ENCODE measurements at places on chromosomes 16 and 17.
A peak's percentile ranks its signal among the peaks of the same experiment; 100 is the strongest.

DNA sequence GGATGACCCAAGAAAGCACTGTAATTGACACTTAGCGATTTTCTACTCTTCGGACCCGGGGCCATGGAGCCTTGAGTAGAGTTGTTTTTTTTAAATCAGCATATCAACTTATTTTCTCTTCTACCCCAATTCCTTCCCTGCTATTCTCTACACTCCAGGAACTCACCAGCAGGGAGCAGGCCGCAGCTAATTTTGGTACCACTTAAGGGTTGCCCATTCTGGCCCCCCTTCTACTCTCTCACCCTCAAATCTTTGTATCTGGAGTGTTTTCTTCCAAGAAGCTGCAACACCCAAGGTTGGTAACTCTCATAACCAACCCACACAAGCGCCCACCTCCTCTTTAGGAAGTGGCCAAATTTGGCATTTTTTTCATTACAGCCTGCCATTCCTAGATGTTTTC lies 5.5 kb upstream of the ERAL1 start:
- DNase-seq, result no peak

DNA sequence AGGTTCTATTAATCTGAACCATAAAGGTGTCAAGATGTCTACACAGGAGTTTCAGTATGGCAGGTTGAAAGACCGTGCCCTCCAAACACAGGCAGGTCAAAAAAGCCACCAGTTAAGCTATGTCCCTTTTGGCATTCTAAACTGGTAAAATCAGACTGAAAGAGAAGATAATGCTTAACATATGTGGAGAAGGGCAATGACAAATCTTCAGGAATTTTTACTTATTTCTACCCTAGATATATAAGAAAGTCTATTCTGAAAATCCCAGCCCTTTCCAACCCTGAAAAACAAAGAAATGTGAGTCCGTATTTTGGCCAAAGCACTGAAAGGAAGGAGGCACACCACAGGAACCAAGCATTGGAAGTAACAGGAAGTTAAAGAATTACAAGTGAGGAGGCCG lies 16.5 kb downstream of the AP1G1 start:
- DNase-seq, result no peak

DNA sequence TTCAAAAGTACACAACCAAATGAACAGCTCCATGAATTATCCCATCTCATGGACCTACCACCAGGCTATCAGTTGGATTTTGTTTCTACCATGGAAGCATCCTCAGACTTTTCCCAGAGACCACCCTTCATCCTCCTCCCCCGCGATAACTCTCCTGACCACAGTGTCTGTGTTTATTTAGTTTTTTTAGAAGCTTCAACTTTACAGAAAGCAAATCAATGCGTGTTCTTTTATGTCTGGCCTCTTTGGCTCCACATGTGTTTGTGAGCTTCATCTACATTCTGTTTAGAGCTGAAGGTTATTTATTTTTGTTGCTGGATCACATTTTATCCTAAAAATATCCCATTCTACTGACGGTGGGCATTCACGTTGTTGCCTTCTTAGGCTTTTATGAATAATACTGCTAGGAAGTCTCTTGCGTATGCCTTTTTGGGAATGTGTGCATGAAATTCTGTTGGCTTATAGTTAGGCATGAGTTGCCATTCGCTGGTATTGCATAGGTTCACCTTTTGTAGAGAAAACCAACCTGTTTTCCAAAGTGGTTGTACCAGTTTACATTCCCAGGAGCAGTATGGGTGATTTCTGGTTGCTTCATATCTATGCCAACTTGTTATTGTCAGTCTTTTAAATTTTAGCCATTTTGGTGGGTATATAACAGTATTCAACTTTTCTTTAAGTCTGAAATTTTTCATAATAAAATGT lies 83.0 kb downstream of the CMIP start:
- DNase-seq, result no peak

GRCh38 chr16:7871371-7871770 lies 538.7 kb downstream of the RBFOX1 start:
- DNase-seq, result no peak

- no peak for DNase-seq
Observed at GRCh38 chr16:22353191-22353919, 21.1 kb downstream of the CDR2 start.

GRCh38 chr17:72802726-72803125 lies 289.8 kb downstream of the SLC39A11 start:
- DNase-seq, result no peak

DNA sequence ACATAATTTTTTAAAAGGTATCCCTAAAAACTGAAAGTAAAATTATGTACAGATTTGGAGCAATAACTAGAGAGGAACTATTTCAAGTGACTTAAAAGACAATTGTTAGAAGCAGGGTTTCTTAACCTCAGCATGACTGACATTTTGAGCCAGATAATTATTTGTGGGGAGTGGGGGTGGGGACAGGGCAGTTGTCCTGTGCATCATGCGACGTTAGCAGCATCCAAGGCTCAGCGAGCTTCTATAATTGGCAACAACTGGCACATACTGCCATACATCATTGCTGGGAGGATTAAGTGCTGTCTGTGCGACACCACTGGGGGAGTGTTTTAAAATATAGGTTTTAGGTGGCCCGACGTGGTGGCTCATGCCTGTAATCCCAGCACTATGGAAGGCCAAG lies 27.1 kb downstream of the GABARAPL2 start:
- no peak for DNase-seq

DNA sequence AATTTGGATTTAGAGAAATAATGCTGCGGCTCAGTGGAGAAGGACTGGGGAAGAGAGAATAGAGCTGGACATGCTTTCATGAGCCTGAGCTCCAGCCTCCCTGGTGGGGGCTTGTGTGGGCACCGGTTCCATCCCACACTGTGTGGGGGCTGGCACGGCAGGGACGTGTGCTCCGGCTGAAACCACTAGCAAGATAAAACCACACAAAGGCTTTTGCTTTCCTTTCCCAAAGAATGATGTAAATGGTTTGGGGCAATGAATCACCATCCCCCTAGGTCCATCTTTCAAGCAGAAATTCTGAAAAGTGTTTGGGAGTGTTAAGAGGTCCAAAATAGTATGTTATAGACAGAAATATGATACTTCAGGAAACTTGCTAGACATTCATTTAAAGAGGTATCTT lies 77.0 kb downstream of the CDH11 start:
- DNase-seq, result no peak

GRCh38 chr16:88072571-88073001 lies 121.4 kb downstream of the BANP start:
- no peak for DNase-seq

DNA sequence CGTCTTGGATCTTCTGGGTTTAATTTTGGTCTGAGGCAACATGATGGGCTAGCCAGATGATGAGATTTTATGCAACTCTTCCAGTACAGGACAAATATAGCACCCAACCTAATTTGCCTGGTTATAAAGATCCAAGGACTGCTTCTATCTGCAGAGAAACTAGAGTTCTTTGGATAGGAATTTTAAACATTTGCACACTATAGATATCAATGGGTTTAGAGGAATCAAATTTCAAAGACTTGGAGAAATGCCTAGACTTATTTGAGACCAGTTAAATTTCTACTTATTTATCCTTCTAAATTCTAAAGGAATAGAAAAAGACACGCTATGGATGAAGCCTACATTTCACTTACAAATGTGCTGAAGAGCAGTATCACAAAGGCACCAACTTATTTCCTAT lies 12.6 kb downstream of the PMFBP1 start:
- DNase-seq, result no peak

GRCh38 chr16:29825145-29826044 lies 5.1 kb downstream of the MVP start:
- DNase-seq, result peak; percentile 89

DNA sequence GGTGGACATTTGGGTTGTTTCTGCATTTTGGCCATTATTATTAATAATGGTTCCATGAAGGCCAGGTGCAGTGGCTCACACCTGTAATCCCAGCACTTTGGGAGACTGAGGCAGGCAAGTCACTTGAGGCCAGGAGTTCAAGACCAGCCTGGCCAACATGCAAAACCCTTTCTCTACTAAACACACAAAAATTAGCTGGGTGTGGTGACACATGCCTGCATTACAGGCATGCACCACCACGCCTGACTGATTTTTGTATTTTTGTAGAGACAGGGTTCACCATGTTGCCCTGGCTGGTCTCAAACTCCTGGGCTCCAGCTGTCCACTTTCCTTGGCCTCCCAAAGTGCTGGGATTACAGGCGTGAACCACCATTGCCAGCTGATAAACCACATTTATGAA lies 58.5 kb downstream of the TNFRSF13B start:
- no peak for DNase-seq

- no peak for DNase-seq
Observed at GRCh38 chr16:82078125-82078524, 43.1 kb downstream of the HSD17B2 start.

GRCh38 chr17:59505610-59506276 lies 59.7 kb upstream of the DHX40 start:
- DNase-seq, result no peak

- DNase-seq, result no peak
Observed at GRCh38 chr16:46836534-46837530, 5.9 kb upstream of the C16orf87 start.

- DNase-seq, result no peak
Observed at GRCh38 chr17:19408346-19408710, 2.7 kb upstream of the RNF112 start.

GRCh38 chr16:86626966-86627365 lies 48.6 kb downstream of the FOXL1 start:
- no peak for DNase-seq

GRCh38 chr17:17196776-17197175 lies 9.4 kb downstream of the PLD6 start:
- DNase-seq, result no peak

- DNase-seq, result no peak
Observed at GRCh38 chr17:80647746-80648145, 103.1 kb downstream of the RPTOR start.

DNA sequence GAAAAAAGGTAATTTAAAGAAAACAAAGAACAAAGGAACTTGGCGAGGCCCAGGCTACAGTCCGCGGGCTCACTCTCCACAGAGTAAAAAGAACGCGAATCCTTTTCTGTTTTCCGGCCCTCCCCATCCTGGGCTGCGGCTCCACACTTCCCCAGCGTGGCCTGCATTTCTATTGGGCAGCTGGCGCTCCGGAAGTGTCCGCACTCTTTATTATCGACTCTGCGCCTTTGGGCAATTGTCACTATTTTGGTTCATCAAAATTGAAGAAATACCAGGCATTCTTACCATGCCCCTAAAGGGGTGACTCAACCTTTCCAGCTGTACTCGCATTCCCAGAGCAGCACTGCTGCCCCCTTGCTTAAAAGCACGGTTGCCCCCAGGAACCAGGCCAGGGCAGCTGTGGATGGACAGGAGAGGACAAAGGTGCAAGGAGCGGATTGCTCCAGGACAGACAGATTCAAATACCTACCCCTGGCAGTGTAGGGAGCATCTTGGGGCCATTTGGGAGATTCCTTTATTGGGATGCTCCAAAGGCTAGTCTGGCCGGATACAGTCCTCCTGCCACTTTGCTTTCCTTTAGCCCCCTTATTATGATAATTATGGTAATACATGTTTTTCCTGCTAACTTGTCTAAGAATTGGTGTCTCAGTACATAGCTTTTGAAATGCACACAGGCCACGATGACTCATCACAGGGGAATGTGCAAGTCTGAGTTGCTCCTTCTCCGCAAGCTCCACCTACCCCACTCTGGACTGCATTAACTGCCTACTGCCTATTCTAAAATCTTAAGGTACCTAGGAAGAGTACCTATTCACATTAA lies 985 bp upstream of the SLFN12 start:
- no peak for DNase-seq

DNA sequence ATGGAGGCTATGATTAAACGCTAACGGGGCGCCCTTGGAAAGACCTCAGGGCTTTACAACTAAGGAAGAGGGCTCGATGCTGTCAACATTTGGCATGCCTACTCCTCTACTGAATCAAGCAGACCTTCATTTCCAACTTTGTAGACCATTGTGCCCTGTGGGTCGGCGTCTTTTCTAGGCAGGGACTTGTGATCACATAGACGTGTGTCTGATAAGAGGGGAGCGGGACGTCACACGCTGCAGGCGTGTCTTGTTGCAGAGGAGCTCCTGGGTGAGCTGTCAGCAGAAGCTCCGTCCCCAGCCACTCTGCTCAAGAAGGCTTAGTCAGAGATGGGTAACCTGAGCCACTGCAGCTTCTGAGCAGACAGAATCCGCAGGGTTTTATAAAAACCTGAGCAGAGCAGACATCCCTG lies 2.8 kb downstream of the MAPK8IP3 start:
- DNase-seq, result no peak

DNA sequence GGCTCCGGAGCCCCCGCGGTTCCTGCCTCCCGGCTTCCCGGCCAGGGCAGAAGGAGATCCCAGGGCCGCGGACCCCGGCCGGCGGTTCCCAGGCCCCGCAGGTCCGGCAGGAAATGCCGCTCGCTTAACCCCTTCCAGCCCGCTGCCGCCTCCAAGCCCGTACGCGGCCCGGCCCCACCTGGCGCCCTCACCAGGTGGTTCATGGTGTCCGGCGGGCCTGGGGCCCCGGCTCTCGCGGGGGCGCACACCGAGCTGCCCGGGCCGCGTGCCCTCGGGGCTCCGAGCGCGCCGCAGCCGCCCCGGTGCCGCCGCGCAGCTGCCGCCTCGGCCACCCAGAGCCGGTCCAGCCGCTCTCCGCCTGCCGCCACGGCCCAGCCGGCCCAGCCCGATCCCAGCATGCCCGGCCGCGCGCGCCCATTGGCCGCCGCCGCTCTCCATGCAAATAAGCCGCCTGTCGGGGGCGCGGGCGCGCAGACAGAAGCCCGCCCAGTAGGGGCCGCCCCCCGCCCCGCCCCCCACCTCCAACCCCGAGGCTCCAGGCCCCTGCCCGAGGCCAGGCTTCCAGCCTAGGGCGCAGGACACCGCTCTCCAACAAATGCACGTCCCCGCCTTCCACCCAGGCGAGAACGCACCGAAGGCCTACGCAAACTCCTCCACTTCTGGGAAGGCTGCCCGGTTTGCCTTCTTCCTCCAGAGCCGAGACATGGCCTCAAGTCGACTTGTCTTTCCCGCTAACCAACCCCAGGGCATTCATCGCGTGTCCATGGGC lies at the start of gene BCAR1:
BCAR1 (minus strand) TSS at position 345 of the 769 bp plus-strand sequence; CDS start at position 203, 142 bp downstream.
- DNase-seq, result no peak

DNA sequence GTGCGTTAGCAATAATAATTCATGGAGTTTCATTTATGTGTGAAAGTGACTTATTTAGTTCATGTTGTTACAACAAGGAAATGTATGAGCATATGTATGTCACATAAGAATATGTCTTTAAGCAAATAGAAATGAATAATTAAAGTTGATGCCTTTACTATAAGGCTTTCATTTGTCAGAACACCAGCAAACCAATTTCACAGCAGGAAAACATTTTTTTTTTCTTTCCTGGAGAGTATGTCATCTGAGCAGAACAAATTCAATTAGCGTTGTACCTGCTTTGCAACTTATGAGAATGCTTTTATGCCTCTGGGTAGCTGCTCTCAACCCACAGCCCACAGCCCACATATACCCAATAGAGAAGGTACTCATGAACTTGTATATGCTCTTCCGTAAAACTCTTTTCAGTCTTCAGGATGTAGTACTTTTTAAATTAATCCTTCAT lies 26.3 kb upstream of the APOH start:
- DNase-seq, result no peak

DNA sequence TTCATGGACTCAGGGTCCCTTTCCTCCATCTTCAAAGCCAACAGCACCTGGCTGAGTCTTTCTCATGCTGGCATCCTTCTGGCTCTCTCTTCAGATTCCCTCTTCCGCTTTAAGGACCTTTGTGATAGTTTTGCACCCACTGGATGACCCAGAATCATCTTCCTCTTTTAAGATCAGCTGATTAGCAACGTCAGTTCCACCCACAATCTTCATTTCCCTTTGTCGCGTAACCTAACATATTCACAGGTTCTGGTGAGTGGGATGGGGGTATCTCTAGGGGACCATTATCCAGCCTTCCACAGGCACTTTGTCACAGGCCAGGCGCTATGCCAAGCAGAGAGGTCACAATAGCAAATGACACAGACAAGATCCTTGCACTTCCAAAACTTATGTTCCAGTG lies 593.8 kb downstream of the MAF start:
- no peak for DNase-seq
